ENCODE measurements at places on chromosomes 1 and 21.

DNA sequence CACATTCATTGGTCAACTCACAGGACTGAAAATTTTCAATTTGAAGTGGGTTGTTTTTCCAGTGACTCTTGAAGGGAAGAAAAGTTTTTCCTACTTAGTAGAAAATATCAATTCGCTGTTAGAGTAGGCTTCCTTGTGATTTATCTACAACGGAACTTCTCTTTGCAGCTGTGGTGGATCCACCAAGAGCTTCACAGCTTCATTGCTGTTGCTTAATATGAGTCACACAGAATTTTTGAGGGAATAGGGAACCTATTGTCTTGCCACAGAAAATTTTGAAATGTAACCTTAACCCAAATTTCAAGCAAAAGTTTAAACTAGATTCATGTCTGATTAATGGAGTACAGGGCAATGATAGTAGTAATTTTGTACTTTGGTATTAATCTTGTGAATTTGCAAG, 58.4 kb upstream of the IFI44L start:
- DNase-seq = peak; percentile 3

- no peak for DNase-seq
Measured at GRCh38 chr1:204920511-204920910, 49.8 kb downstream of the NFASC start.

GRCh38 chr1:4611563-4612341, 42.7 kb upstream of the AJAP1 start:
- DNase-seq = no peak

DNA sequence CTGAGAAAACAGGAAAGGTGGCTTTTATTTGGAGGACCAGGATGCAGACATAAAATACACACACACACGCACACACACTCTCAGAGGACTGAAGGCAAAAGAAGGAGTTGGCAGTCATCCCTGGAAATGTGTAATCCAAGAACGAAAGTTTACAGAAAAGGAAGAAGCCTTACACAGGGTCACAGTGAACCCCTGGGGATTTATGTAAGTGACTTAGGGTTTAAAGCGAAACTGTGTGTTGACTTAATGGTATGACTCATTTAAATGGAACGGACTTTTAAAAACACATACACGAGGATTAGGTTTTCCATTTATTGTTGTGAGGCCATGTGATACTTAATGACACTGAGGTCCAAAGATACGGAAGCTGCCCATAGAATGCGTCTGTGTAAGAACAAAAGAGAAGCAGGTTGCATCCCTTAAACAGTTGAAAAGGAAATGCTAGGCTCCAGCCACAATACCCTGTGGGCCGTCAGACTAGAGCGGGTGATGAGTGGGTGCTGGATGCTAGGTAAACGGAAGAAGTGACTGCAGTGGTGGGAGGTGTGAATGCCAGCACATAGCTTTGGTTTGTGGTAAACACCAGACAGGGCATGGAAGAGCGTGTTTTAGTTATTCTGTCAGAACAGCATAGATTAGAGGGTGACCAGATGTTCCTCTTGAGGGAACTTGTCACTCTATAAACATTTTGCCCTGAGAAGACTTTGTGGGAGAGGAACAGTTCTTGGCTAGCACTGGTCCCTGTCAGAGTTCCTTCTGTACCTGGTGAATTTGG, 21.6 kb upstream of the BCL10 start:
- DNase-seq = no peak

GRCh38 chr1:51410568-51411460, 80.5 kb upstream of the TTC39A start:
- DNase-seq = no peak

GRCh38 chr1:17725084-17725719, 29.9 kb upstream of the ACTL8 start:
- DNase-seq = no peak

GRCh38 chr1:47868348-47868676, 128.9 kb downstream of the TRABD2B start:
- DNase-seq = no peak

Measured in suppressor macrophage treated with lipopolysaccharide for 4 hours (primary cell).